ENCODE measurements at places on chromosomes 12 and 14.

DNA sequence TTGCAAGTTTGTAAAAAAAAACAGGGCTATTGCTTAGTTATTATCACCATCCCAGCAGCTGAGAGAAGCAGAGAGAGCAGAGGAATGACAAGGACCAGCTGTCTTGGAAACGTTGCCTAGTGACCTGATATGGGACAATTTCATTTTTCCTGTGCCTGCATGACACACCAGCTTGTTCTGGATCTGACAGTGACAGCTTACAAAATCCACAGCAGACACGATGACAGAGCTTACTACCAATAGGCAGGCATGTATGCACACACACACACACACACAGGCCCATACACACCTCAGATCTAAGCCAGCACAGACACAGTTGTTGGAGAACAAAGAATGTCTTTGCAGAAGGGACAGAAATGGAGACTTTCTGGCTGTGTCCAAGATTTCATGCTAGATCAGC lies 25.4 kb downstream of the HSPB8 start:
- no peak for DNase-seq

- DNase-seq = no peak
Measured at GRCh38 chr14:22515929-22516328, 73.1 kb downstream of the DAD1 start.

GRCh38 chr14:72644038-72644437 lies 249.9 kb downstream of the DPF3 start:
- no peak for DNase-seq

DNA sequence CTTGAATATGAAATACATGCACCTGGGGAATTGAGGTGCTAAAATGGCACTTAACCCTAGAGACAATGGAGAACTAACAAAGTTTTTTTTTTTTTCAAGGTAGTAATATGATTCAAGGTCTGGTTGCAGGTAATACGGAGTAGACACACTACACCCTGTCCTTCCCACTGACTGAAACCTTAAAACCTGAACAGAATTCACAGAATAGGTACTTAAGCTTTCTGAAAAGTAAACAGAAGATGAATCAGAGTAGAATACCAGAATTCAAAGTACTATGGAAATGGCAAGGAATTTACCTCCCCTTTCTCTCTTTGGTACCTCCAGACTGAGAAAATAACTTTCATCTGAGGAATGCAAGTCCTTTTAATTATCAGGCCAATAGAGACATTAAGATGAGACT lies 87.2 kb downstream of the PAPLN start:
- no peak for DNase-seq

DNA sequence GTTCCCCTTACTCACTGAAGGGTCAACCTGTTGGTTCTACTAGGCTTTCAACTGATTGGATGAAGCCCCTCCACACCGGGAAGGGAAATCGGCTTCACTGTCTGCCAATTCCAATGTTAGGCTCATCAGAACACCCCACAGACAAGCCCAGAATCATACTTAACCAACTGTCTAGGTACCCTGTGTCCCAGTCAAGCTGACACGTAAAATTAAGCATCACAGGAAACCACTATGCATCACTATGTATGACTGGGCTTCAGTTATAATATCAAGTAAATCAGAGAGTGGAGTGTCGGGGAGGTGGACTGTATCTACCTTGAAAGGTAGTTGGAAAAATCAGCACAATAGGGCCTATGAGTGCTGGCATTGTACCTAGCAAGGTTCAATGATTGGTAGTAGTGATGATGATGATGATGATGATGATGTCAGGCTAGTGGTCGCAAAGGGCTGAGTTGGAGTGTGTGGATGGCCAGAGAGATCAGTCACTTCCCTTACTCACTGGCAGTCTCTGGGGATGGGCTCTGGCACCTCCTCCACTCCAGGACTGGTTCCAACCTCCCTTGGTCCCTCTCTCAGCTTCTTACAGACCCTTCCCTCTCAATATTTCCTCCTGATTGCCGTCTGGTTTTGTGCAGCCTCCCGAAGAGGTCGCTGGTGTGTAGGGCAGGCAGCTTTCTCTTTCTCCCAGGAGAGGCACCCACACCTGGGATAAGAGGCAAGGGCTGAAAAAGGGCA lies 3.3 kb upstream of the ATG101 start:
- no peak for DNase-seq

DNA sequence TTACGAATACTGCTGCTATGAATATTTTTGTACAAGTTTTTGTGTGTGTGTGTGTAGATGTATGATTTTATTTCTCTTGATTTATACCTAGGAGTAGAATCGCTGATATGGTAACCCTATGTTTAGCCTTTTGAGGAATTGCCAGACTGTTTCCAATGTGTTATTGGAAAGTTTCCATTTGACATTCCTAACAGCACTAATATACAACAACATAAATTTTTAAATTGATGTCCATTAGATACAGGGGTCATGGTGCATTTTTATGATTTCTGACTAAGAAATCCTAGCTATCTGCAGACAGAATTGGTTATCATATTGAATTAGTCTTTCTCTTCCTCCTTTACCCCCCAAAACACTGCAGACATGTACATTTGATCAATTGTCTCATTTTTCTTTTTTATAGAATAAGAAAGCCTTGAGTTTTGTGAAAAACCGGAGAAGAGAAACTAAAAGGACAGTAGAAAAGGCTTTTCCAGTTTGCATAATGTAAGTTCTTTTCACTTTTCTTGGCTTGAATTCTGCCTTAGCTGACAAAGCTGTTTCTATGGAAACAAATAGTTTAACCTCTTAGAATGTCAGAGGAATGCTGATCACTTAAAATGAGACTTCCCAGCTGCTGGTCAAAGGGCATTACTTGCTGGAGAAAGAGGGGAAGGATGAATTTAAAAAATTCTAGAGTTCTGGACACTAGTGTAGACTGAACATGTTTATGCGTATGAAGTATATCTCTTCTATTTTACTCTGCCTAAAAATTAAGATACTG lies 28.2 kb downstream of the PALS1 start:
- peak; percentile 78 for DNase-seq

DNA sequence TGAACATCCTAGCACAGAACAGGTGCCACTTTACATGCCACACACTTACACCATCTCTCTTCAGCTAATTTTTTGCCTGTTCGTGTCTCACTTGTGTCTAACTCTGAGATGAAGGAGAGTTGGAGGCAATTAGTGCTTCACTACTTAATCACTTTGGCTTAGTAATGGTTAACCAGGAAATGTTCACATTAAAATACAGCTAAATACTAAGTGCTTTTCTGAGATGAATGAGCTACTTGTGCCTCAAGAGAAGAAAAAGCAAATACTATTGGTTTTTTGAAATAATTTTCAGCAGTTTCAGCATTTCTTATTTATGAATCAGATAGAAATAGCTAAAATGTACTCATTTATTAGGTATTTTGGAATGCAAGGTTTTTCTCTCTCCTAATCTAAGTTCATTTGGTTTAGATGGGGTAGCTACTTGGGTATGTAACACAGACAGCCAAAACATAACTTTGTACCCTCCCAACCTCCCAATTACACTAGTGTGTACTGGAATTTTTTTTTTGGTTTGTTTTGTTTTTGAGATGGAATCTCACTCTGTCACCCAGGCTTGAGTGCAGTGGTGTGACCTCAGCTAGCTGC lies 1474.1 kb upstream of the SEL1L start:
- DNase-seq = no peak

DNA sequence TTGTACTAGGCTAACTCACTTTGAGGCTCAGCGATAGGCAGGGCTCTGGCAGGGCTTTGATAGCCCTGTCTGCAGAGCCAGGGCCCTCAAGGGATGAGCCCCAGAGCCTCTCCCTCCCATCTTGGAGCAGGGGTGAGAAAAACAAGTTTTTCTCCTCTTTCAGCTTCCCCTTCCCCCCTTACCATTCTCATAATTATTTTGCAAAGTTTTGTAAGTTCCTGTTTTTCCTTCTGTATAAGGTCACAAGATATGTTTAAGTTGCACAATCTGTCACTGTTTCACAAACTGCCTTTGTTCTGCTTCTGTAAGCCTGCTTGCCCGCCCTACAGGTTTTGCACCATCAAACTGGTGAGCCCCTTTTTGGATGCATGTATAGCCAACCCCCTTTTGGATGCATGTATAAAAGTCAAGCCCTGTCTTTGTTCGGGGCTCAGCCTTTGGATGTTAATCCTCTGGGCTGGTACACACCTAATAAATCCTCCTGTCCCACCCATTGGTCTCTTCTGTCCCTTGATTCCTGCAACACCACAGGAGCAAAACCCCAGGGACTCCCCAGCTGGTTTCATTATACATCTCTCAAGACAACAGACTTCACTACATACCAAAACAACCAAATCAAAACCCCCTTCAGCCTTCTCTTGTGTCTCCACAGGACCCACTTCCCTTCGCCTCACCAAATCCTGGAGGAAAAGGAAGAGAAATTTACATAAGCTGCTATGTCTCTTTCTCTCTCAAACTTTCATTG lies 52.5 kb upstream of the RESF1 start:
- DNase-seq = peak; percentile 42

GRCh38 chr12:23211384-23212320 lies 586.7 kb downstream of the ETNK1 start:
- DNase-seq = no peak

GRCh38 chr12:89878950-89879349 lies 170.3 kb upstream of the ATP2B1 start:
- no peak for DNase-seq

- DNase-seq = no peak
Measured at GRCh38 chr14:21699551-21699950, 25.9 kb upstream of the OR4E1 start.

GRCh38 chr14:27314231-27314630 lies 716.4 kb upstream of the NOVA1 start:
- no peak for DNase-seq

DNA sequence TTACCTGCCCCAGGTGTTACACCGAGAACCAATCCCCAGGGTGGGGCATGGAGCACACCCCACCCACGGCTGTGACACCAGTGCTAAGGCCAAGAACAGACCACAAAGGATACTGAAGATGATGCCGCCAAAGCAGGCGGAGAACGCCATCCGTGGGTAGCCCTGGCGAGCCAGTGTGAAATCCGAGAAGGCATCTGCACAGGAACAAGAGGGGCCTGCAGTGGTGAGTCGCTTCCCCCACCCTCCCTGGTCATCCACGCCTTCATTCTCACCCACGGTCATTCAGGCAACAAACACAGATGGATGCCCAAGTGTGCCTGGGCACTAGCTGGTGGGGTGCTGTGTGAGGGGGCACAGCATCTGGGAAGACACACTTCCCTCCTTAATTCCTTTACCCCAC lies 28.5 kb downstream of the SLC8B1 start:
- no peak for DNase-seq

DNA sequence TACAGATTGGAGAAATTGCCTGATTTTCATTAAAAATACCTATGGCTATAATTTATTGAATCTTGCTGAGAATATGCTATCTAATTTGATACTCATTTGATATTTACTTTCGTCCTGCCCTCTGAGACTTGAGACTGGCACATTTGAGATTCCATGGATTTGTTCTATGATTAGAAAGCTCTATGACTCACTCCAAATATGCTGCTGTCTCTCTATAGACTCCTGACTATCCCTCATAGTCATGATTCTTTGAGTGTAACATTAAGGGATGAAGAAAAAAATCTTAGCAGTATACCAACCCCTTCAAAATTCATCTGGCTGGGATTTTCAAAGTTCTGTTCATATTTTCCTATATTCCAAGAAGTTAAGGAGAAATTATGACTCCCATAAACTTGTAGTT lies 191.9 kb downstream of the LRIG3 start:
- DNase-seq = peak; percentile 50

- DNase-seq = no peak
Measured at GRCh38 chr12:76866151-76866567, 12.7 kb downstream of the CSRP2 start.

DNA sequence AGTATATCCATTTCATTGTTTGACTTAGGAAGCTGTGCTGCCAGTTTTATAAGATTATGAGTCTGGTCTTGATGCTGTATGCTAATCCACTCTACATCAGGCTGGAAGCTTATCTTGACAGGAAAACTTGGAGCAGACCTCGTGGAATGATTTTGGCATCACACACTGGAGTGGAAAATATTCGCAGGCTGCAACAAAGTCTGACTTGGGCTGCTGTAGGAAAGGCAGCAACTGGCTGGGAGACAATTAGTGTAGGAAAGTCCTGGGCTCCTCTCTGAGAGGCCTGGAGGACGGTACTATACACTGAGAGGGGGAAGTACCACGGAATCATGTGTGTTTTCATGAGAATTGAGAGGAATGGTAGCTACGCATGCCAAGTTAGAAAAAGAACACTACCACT lies 383.7 kb downstream of the ETNK1 start:
- DNase-seq = no peak

- peak; percentile 94 for DNase-seq
Measured at GRCh38 chr12:53659011-53659551, 16.8 kb downstream of the ATP5MC2 start.

DNA sequence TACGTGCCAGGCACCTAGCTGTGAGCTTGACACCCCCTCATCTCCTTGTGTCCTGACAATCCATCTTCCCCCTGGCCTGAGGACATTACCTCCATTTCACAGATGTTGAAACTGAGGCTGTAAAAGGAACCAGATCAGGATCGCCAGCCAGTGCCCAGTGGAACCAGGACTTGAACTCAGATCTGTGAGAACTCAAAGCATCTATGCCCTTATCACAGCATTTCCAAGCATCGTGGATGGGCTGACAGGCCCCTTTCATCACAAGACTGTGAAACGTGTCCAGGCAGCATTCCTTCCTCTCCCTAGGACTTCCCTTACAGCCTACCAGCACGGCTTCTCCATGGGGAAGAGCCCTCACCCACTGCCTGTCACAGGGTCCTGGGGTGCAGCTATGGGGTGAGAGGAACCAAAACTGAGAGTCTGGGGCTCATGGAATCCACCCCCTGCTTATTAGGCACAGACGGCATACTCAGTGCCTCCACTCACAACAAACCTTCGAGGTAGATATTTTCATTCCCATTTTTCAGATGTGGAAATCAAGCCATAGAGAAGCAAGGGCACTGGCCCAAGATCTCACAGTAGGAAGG lies 26.9 kb downstream of the CMKLR1 start:
- DNase-seq = no peak

GRCh38 chr12:131785763-131786330 lies 42.3 kb upstream of the MMP17 start:
- DNase-seq = no peak

DNA sequence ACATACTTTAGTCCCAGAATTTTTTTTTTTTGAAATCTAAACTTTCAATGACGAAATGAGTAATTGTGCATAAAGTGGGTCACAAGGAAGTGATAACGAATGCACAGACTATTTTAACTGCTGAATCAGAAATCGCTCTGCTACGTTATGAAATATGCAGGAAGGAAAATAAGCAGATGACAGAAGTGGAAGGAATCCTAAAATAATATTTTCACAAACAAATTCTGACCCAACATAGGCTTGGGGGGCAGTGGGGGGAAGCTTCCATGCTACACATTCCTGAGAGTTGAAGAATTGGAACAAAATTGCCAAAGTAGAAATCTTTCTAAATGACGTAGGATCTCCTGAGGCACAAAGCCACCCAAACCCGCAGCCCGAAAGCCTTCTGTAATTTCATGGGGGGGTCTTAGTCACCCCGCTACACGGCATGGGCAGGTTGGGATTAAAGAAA lies 89.6 kb downstream of the ARF6 start:
- DNase-seq = peak; percentile 93
